ENCODE measurements at places on chromosomes 5 and 9.

DNA sequence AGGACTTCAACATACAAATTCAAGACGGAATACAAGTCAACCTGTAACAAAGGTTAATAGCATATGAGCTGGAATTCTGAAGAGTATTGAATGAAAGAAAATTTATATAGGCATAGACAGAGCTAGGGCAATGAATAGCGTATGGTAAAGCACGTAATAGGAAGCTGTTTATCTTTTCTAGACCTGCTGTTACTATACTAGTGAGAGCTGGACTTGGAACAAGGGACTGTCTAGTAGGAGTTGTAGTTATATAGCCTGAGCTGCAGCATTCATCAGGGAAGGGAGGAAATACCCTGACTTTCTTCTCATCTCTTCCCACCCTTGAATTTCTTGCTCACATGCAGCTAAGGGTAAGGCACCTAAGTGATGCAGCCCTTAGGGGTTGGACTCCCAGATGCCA is 67.5 kb upstream of the PRLR start:
- DNase-seq, result no peak

DNA sequence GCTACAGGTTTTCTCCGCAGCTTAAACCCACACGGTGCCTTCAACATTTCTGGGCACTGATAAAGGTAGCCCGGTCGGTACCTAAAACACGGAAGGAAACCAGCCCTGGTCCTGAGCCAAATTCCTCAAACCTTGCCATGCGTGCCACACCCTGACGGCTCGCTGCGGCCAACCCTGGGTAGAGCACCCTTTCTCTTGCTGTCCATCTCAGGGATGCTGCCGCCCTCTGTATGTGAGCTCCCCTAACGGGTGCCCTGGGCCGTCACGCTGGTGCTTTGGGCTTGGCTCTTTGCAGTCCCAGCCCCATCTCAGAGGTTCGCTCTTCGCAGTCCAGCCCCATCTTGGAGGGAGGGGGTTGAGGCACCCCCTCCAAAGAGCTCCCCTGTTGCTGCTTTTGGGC is 43.9 kb downstream of the PNPLA7 start:
- DNase-seq, result no peak

- DNase-seq, result no peak
Measured at GRCh38 chr9:91332546-91333231, 29.0 kb downstream of the AUH start.

DNA sequence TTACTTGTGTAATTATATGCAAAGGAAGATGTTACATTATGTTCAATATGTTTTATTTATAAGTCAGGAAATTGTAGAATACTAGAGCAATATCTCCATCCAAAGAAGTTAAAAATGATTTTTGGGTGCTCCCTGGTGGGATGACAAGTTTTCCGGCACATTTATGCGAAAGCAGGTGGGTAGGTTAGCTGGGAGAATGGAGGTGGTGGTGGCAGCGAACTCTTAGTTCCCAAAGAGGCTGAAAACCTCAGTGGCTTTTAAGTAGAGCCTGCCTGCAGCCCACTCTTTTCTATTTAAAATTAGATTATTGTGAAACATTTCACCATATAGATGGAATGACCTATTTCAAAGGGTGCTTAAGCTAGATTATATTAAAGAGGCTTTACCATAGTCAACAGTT is 51.8 kb downstream of the ANKRD33B start:
- no peak for DNase-seq

- no peak for DNase-seq
Measured at GRCh38 chr9:126532489-126532888, 81.2 kb upstream of the LMX1B start.

- DNase-seq, result no peak
Measured at GRCh38 chr5:107300721-107301327, 369.9 kb downstream of the EFNA5 start.

DNA sequence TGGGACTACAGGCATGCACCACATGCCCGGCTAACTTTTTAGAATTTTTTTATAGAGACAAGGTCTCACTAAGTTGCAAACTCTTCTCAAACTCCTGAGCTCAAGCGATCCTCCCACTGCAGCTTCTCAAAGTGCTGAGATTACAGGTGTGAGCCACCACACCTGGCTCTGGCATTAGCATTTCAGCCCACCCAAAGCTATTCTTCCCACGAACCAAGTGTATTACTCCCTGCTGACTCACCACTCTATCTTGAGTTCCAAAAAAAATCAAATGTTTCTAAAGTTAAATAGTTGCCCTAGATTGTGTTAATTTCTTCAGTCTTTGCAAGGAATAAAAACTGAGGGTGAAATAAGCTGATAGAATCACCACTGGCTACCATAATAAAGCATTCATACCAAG is 205.5 kb downstream of the ARRDC3 start:
- DNase-seq, result no peak

- DNase-seq, result no peak
Measured at GRCh38 chr5:32278406-32278805, 34.3 kb downstream of the MTMR12 start.

DNA sequence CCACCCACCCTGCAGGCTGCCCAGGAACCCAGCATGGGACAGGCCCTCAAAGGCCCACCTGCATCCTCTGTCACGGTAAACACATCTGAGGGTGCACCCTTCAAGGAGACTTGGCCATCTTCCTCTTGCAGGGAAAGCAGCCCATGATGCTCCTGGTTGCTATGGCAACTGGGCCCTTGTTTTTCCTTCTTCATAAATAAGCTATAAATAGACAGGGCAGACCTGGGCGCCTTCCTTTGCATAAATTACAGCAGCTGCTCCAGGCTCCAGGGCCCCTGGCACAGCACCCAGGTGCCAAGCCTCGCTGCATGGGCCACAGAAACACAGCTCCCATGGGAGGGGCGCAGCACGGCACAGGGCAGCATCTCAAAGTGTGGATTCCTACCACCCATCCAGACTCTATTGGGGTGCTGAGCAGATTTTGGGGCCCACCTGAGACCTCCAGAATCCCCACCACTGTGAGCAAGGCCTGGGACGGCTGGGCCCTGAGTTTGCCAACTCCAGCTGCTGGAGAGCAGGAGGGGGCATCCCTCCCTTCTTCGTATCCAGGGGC is 5.8 kb upstream of the PSMB7 start:
- peak; percentile 47 for DNase-seq

- DNase-seq, result no peak
Measured at GRCh38 chr5:35125746-35126145, 78.0 kb upstream of the AGXT2 start.

- no peak for DNase-seq
Measured at GRCh38 chr9:116051528-116051927, 102.1 kb upstream of the PAPPA start.

DNA sequence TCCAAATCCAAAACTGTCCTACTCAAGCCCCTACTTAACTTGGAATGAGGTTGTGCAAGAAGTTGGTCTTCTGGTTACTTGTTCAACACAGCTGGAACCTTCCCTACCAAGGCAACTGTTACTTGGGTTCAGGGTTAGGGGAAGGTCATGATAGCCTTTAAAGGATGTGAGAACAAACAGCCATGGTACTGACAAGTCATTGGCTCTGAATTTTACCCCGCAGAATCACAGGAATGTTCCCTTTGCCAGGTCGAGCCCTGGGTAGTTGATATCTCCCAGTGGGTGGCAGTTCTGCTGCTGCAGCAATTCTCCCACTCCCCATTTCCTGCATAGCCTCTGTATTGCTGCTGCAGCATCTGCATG is 396.1 kb upstream of the MPDZ start:
- peak; percentile 81 for DNase-seq

DNA sequence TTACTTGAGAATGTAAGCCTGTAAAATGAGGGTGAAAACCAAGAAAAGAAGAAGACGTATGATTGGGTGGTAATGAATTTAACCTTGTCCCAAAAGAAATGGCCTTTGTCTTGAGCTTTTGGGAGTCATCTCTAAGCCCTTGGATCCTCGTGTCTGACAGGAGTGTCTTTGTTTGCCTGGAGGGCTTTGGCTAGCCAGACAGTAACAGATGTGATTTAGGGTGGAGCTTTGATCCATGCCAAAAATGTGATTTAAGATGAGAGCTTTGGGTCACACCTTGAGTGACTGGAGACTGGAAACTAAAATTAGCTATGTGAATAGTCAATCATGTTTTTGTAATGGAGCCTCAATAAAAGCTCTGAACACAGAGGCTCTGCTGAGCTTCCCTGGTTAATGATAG is 25.9 kb upstream of the ZFAND5 start:
- DNase-seq, result no peak

- no peak for DNase-seq
Measured at GRCh38 chr9:133225171-133226011, 16.3 kb upstream of the OBP2B start.

GRCh38 chr9:137082222-137082924 is 4.4 kb upstream of the MAN1B1 start:
- DNase-seq, result no peak

GRCh38 chr5:148381906-148382305 is 1.9 kb upstream of the FBXO38 start:
- DNase-seq, result peak; percentile 8

DNA sequence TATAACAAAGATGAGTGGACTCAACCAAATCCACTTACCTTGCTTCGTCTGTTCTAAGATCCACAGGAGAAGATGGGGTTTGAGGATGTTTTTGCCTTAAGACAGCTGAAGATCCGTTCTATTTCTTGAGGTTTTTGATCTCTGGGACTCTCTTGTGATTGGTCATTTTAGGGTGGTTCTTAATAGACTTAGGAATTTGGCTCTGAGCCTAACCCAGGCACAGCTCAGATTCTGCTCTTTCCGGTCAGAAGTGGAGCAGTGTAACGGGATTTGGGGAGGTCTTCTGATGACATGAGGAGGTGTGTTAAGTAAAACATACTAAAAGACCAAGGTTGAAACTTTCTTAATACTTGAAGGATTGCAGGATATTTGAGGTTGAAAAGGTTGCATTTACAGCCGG is 166.9 kb downstream of the DMRT2 start:
- DNase-seq, result no peak
